ENCODE measurements at places on chromosomes 6 and 20.

GRCh38 chr6:130680116-130680515, 147.1 kb upstream of the SMLR1 start:
- no peak for DNase-seq

- no peak for DNase-seq
These were observed 12.8 kb downstream of the MED23 start for GRCh38 chr6:131615275-131615674.

GRCh38 chr6:35391240-35391968, 49.0 kb downstream of the PPARD start:
- no peak for DNase-seq

DNA sequence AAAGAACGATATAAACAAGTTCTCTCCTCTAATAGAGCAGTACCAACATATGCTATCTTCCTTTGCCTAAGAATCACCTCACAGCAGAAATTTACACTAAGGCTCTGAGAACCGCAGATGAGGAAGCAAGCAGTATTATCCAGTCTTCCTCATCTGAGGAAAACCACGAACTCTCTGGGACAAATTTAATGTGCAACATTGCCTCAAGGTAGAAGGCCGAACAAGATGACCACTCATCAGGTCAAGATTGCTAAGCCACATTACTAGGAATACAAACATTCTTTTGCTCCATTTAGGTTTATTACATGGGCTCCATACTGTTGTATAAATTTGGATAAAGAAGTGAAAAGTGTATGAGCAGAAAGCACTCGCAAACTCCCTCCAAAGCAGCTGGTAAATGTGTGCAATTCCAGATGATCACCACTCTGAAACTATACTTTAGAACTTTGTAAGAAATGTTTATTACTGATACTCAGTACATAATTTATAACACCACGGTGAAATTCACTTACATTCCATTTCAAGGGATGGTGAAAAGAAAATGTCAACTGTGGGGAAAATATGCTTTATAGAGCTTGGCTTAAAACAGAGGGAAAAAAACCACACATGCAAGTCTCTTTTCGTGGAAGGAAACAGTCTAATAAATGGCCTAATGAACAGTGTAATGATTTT, 398.4 kb downstream of the BTBD9 start:
- DNase-seq = no peak

- no peak for DNase-seq
These were observed 8.1 kb downstream of the ARHGAP18 start for GRCh38 chr6:129701721-129702455.

- DNase-seq = no peak
These were observed 78.8 kb upstream of the OPRM1 start for GRCh38 chr6:153960281-153960680.

GRCh38 chr6:125611573-125612344, 137.7 kb upstream of the HEY2 start:
- DNase-seq = no peak

DNA sequence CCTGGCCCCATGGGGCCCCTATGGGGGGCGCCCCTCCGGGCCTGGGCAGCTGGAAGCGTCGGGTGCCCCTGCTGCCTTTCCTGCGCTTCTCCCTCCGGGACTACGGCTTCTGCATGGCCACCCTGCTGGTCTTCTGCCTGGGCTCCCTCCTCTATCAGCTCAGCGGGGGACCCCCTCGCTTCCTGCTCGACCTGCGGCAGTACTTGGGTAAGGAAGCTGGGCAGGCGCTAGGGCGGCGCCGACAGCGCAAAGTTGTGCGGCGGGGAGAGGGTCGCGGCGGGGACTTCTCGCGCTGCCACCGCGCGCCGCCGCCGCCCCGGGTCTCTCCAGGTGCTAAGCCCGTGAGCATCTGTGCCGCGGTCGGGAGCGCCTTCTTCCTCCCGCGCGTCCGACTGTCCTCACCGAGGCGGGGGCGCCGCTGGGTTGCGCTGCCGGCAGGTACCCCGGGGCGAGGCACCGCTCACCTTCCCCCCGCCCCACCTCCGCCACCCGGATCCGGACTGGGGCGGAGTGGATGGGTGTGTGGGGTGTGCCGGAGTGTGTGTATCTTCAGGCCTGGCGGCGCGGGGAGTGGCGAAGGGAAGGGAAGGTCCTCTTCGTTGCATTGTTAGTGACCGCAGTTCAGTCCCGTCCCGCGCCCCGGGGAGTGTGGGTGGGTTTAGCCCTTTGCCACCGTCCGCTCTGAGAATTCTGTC, 788 bp downstream of the UST start:
- no peak for DNase-seq
